Cortex of kidney (tissue), 1 donor: ENCODE measurements at places on chromosomes 7 and 10.

GRCh38 chr10:132948351-132948750 is 6.0 kb upstream of the CFAP46 start:
- DNase-seq = no peak

DNA sequence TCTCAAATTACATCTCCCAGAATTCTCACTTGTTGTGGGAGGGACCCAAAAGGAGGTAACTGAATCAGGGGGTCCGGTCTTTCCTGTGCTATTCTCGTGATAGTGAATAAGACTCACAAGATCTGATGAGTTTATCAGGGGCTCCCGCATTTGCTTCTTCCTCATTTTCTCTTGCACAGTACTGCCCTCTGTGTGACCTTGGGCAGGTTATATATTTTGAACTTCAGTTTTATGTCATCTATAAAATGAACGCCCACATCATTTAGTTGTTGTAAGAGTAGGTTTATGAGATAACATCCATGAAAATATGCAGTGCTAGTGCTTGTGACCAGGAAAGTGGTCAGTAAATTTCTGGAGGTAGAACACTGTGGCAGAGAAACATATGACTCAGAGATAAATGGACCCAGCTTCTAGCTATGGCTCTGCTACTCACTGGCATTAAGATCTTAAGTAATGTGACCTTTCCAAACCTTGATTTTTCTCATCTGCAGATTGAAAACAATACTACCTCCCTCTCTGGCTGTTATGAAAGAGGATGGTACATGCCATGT is 44.3 kb downstream of the SCRN1 start:
- DNase-seq = no peak

DNA sequence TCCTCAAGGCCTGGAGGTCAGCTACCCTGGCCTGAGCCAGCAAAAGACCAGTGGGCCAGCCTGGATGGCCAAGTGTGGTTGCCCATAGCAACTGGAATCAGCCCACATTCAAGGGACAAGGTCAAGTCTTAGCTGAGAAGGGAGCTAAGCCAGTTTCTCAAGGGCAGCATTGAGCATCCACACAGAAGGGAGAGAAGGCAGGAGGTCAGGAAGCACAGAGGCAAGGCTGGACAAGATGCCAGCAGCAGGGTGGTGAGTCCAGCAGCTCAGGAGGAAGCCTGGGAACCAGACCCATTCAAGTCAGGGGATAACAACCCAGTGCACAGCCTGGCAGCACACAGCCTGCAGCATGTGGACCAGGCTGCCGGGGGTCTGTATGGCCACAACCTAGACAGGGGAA is 54.0 kb upstream of the ZMIZ1 start:
- DNase-seq = no peak

DNA sequence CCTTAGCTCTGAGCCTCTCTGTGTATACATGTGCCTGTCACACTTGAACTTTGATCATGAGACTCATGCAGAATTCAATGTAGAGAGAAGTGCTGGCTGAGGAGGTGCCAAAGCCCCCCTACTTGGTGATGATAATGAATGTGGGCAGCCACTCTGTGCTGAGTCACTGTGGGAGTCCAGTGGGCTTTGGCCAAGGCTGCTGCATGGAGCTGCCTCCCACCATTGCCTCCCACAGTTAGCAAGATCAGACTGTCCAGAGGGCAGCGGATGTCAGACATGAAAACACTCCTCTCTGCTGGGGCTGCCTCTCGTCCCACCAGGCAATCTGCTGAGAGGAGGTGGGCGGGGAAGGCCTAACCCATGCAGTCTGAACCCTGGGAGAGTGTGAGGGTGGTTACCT is 180.3 kb downstream of the SH2D4B start:
- no peak for DNase-seq

DNA sequence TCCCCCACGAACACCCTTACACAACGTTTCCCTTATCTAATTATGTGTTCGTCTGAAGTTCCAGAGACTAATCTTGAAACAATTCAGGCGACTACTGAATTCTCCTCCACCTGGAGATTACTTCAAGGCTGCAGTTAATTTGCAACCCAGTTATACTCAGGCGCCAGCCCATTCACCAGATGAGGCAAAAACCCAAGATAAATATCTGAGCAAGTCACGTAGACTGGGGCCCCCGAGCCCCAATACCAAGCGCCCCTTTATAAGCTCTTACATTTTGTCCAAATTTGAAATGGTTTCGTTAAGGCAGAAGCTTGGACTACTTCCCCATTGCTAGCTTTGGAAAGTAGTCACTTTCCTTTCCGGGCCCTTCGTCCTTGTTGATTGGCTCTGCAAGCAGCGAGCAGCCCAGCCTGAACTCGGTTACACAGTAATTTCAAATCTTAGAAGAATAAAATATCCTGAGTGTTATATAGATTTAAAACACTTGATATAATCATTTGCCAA is 1.2 kb downstream of the TPK1 start:
- DNase-seq = no peak

GRCh38 chr7:19705663-19706062 is 3.2 kb downstream of the POLR1F start:
- no peak for DNase-seq

GRCh38 chr10:27223964-27224363 is 16.6 kb downstream of the ACBD5 start:
- no peak for DNase-seq

DNA sequence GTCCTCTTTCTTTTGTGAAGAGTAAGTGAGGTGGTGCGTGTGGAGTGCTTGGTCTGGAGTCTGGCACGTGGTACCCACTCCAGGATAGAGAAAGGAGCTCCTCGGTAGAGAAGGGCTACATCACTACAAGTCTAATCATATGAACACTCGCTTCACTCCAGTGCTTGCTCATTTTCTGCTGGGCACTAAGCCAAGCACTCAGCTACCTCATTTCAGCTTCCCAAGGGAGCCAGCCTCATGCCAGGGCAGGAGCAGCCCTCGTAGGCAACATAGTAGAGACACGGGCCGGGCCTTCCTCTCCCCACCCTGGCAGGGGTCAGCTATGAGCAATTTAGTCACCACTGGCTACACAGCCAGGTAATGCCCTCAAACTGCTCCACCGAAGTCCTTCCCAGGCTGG is 11.4 kb upstream of the HSPA12A start:
- DNase-seq = no peak

- DNase-seq = no peak
Measured at GRCh38 chr7:156585025-156585648, 55.4 kb upstream of the RNF32 start.

- DNase-seq = no peak
Measured at GRCh38 chr10:14146501-14146900, 184.2 kb downstream of the FRMD4A start.

GRCh38 chr7:96708872-96709271 is 774 bp downstream of the SEM1 start:
- DNase-seq = no peak

DNA sequence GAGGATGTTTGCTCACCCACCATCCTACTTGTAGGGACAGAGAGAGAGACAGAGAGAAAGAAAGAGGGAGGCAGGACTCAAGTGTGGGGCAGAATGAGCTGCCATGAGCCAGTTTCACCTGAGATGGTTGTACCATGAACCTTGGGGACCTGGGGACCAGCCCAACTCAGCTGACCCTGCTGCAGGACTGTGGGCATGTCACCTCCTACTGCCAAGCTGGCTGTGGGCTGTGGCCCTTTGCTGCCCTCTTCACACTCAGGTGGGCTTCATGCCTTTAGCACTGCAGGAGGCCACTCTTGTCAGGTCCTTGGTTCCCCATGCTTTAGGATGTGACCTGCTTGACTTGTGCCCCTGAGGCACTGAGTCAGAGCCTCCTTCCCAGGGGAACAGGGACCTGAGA is 108.2 kb upstream of the PCBD1 start:
- no peak for DNase-seq

DNA sequence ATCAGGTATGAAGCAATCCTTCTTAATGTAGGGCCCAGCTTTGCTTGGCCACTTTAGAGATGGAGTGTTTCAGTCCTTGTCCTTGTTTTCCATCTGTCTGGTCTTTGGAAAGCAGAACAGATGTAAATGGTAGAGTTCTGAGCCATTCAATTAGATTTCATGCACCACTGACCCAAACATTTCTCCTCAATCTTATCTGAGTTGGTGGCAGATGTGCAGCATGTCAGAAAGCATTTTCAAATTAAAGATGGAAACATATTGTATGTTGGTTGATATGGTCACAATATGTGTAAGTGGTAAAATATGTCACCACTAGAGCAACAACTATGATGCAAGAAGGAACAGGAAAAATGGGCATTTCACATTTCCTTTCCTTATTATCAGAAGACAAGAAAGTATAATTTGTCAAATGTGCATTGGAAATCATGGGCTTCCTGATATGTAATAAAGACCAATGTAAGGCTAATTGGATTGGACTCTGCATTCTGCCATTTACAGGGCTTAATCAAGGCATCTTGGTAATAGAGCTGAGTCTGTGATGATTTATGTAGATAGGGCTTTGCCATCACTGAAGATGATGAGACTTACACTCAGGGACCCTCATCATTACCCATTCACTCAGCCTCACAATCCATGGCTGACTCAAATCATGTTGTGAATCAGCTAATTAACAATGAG is 750.7 kb downstream of the NRG3 start:
- DNase-seq = no peak

- no peak for DNase-seq
Measured at GRCh38 chr10:69960988-69961880, 91.4 kb upstream of the MACROH2A2 start.

DNA sequence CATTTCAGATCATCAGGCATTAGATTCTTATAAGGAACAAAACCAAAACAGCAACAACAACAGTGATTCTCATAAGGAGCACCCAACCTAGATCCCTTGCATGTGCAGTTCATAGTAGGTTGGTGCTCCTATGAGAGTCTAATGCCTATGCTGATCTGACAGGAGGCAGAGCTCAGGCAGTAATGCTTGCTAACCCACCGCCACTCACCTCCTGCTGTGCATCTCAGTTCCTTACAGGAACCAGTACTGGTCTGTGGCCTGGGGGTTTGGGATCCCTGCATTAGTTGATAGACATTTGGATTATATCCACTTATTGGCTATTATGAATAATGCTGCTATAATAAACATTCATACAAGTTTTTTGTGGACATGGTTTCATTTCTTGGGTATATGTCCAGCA is 14.0 kb downstream of the MKLN1 start:
- no peak for DNase-seq

- DNase-seq = no peak
Measured at GRCh38 chr10:43392748-43393147, 16.2 kb downstream of the HNRNPF start.

DNA sequence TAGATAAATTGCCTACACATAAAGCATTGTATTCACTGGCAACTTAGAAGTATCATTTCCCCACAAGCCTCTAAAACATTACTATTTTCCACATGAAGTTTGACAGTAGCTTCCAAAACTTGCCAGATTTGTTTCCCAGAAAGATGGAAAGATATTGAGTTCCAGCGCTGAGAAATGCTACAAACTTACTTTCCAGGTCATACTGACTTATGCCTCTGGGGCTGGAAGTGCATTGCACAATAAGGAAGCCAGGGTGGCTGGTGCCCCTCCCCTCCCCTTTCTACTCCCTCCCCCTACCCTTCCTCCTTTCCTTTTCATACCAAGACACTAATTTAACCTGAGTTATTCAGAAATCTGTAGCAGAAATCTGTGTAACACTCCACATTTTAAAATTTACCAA is 212.6 kb downstream of the WDR37 start:
- no peak for DNase-seq

- no peak for DNase-seq
Measured at GRCh38 chr10:3647074-3647473, 137.9 kb downstream of the KLF6 start.

GRCh38 chr7:149865437-149865836 is 8.3 kb upstream of the ATP6V0E2 start:
- no peak for DNase-seq

- no peak for DNase-seq
Measured at GRCh38 chr7:48708635-48709034, 215.7 kb upstream of the CDC14C start.

GRCh38 chr7:19701471-19701870 is 7.4 kb downstream of the POLR1F start:
- DNase-seq = no peak

DNA sequence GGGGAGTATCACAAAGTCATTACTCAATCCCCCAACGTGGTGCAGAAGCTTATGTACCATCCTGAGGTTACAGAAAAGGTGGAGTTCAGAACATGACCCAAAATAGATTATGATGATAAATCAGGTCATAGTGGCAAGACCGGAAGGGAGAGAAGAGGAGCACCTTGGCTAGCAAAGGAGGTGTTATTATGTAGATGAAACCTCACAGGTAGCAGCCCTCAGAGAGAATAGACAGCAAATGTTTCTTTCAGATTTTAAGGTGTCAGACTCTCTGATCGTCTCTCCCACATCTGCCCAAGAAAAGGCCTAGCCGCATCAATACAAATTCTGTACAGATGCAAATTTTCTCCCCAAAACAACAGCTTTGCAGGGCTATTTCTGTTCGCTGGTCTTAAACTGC is 88.3 kb upstream of the SEMA3D start:
- no peak for DNase-seq

DNA sequence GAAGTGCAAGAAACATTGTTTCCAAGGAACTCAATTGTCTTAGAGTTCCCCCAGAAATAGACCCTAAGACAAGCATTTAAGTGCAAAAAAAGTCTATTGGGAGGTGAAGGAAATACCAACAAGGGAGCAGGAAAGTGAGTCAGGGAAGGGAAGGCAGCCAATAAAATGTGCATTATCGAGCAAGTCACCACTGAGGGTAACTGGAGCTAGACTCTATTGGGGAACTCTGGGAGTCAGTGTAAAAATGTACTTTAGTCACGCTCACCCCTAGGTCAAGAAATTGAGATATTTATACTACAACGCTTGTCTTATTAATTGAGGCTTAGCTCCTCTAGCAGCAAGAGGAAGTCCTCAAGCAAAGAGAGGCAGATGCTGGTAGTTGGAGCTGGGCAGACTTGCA is 137.7 kb downstream of the RTKN2 start:
- no peak for DNase-seq

DNA sequence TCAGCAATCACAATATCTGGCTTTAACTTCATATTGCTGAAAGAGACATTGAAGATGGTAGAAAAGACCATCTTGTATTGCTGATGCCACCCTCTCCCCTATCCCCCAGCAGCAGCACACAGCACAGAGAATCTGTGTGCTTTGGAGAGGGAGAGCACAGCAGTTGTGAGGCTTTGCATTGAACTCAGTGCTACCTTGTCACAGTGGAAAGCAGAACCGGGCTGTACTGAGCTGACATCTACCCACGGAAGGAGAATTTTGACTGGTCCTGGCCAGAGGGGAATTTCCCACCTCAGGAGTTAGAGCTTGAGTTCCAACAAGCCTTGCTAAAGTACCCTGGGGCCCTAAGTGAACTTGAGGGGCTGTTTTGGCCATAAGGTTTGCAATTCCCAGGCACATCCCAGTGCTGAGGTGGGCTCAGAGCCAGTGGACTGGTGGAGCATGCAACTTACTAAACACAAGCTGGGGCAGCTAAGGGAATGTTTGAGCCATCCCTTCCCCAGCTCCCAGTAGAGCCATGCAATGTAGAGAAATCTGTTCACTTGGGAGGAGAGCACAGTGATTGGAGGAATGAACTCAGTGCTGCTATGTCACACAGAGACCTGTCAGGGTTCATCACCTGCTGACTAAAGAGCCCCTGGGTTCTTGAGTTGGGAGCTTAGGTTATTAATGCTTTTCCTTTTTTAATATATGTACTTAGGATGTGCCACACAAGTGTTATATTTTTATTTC is 62.1 kb downstream of the OR13A1 start:
- no peak for DNase-seq

- DNase-seq = no peak
Measured at GRCh38 chr7:66304536-66304935, 99.4 kb downstream of the TPST1 start.

- no peak for DNase-seq
Measured at GRCh38 chr7:154832557-154833138, 170.3 kb downstream of the PAXIP1 start.

- DNase-seq = no peak
Measured at GRCh38 chr7:37245590-37245989, 203.1 kb downstream of the ELMO1 start.
